Motor neuron (in vitro differentiated cells): ENCODE measurements at places on chromosomes 2 and 18.

DNA sequence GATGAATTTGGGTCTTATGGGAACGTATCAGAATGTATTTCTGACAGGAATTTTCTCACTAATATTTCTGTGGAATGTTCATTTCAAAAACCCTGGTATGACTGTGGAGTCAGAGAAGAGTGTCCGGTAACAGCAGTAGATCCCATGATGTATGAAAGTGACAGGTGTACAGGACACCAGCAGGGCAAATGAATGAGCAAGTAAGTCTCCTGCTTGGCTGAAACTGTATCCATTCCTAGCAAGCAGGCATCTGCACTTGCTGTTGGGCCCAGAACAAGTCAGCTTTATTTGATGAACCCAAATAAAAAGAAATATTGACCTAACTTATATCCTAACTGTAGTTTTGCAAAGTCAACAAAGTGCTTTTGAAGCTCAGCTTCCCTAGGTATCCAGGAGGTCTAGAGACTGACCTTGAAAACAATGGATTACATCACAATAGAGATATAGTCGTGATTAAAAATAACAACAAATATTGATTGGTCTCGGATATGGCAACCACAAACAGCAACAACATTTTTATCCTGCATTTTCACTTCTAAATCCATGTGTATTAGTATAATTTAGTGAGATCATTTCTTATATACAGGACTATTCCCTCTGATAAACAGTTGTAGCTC, 37.6 kb downstream of the NXPH2 start:
- no peak for ATAC-seq

DNA sequence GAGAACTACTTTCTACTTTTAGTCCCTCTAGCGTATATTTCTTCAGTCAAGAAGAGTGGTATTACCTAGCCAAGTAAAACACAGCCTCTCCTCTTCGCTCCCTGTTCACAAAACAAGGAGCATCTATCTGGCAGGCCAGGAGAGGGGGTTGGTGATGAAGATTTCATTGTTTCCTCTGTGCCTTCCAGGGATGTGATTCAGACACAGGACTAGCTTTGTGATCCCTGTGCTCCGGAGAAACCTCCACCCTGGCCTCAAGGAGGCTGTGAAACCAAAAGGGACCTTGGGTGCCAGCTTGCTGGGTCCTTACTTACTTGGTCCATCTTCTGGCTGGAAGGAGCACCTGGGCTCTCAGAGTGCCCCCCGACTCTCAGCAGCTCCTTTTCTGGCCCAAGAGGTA, 5.7 kb downstream of the RHOB start:
- no peak for ATAC-seq

DNA sequence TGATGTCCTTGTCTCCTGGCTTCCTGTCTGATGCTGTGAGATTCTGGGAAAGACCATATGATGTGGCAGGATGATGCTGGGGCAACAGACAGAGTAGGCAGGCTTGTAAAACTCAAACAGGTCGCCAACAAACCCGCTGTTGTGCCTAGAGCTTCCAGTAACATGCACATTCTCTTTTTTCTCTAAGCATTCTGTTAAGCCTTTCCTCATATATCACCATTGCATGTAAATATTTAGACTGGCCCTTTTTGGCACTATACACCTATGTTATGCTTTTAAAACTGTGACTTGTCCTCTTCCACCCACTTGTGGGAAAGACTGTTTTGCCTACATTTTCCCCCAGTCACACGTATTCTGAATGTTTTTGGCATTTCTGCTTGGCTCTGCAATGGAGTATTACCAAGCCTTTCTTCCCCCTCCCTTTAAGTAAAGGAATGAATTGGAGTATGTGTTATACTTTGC, 250.4 kb upstream of the TANK start:
- peak; percentile 85 for ATAC-seq

GRCh38 chr2:1910592-1911246, 166.4 kb upstream of the PXDN start:
- ATAC-seq: no peak

GRCh38 chr2:72998724-72999123, 72.8 kb downstream of the SFXN5 start:
- no peak for ATAC-seq

GRCh38 chr2:9667826-9668225, 37.0 kb upstream of the YWHAQ start:
- no peak for ATAC-seq

GRCh38 chr2:10406491-10407188, 41.5 kb downstream of the ODC1 start:
- ATAC-seq: no peak

- peak; percentile 55 for ATAC-seq
Observed at GRCh38 chr2:70340761-70341476, 39.1 kb upstream of the FAM136A start.

- ATAC-seq: peak; percentile 21
Observed at GRCh38 chr2:167940346-167940725, 307.1 kb downstream of the STK39 start.

GRCh38 chr2:240353086-240353798, 82.2 kb upstream of the GPC1 start:
- ATAC-seq: no peak

GRCh38 chr2:136004965-136005364, 19.5 kb upstream of the DARS1 start:
- no peak for ATAC-seq

DNA sequence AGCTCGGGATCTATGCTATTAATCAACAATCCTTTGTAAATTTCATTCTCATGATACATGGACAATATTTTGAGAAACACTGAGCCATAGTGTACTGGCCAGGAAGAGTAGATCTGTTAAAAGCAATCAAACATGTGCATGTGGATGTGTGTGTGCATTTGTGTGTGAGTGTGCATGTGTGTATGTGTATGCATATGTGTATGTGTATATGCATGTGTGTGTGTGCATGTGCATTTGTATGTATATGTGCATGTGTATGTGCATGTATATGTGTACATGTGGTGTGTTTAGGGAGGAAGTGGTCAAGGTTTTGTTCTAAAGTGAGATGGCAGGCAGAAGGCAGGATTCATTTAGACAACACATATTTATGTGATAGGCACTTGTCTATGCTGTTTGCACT, 623.8 kb downstream of the ADCYAP1 start:
- no peak for ATAC-seq

GRCh38 chr2:5803547-5803946, 111.4 kb downstream of the SOX11 start:
- ATAC-seq: peak; percentile 87

DNA sequence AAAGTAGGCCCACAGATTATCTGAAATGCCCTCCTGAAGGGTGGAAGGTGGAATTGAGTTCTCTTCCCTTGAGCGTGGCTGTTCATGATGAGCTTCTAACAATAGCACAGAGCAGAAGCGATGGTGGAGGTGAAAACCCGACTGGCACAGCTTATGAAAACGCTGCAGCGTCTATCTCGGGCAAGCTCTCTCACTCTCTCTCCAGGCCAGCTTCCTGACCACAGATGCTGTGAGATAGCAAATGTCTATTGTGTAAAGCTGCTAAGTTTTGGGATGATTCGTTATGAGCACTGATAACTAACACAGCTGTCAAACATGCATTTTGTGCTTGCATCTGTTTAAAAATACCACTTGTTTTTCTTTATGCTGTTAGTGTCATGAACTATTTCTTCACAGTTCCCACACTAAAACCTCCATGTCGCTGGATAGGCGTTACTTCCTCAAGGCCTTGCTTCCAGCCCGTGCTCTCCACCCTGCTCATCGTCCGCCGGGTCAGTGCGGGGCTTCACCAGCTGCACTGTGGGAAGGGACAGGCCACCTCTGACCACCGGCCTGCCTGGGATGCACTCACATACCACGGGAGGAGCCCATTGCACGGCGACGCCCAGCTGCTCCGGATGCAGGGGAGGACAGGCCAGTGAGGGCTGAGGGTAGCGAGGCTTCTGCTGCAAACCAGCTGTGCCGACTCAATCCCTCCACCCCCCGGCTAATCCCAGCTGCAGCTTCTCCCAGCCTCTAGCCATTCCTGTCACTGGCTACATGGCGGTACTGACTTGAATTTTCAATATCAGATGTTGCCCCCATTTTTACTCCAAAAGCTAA, 60.0 kb upstream of the OTOS start:
- ATAC-seq: peak; percentile 91

DNA sequence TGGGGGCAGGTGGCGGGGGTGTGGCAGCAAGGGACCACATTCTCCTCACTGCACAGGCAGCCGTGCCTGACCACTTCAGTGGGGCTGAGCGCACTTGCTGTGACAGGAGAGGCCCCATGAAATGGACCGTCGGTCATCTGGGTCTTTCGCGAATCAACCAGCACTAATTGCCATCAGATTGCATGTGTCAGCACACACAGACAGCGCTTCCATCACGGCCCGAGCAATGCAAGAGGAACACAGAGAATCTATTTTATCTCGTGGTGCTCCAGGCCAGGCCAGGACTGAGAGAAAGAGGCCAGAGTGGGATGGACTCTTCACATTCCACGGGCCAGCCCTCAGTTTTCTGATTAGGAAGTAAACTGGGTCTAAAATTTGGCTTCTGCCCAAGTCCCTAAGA, 87.0 kb downstream of the EIPR1 start:
- ATAC-seq: peak; percentile 56

DNA sequence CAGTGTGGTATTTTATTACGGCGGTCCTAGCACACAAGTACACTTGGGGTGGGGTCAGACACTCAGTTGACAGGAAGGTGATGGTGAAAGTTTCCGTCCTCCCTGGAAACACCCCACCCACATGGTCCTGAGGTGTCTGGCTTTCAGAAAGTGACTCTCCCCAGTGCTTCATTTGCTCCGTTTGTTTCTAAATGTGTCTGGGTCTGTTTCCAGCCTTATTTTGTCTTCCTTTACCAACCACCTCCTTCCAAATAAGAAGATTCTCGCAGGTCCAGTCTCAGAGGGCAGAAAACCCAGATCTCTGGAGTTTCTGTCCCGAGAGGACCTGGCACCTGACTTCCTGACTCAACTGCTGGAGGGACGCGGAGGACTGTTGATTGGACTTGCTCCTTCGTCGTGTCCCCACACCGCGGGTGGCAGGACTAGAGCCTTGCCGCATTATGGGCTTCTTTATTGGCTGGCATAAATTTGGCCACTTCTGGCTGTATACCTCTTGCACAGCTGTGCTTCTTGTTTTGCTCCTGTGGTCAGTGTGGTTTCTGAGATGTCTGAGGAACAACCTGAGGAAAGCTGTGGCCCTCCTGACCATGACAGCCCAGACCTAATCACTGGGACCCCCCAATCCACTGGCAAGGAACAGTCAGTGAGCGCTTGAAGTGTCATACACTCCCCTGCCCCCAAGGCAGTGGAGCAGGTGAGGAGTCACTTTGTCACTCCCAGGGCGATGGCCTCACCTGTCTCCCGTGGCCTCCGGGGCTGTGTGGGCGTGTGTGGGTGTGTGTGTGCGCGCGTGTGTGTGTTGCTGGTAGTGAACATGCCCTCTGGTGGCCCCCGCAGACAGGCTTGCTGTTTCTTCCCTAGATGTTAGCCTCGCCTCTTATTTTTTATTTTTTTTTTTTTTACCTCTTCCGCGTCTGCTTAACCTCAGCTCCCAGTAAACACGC, 45.6 kb downstream of the MEX3C start:
- ATAC-seq: no peak

- no peak for ATAC-seq
Observed at GRCh38 chr2:69734035-69734611, 7.8 kb upstream of the ANXA4 start.

- no peak for ATAC-seq
Observed at GRCh38 chr2:128308889-128309279, 9.8 kb downstream of the HS6ST1 start.
